CD4-positive, alpha-beta T cell (primary cell): ENCODE measurements at places on chromosomes 16 and 17.

DNA sequence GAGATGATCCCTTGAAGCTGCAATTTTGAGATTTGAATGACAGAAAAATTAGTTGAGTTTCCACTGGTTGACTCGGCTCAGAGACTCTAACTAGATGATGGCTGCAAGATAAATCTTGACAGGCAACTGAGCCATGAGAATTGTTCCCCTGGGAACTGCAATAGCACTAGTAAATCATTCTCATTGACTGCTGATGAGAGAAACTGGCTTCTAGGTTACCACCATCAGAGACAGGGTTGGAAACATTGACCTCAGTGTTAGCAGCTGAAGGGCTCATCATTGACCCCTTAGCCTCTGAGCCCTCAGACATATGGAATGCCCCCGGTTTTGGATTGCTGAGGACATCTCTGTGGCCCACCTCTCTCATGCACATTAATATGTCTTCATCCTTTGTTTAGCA is 125.4 kb upstream of the COX10 start:
- DNase-seq: no peak

DNA sequence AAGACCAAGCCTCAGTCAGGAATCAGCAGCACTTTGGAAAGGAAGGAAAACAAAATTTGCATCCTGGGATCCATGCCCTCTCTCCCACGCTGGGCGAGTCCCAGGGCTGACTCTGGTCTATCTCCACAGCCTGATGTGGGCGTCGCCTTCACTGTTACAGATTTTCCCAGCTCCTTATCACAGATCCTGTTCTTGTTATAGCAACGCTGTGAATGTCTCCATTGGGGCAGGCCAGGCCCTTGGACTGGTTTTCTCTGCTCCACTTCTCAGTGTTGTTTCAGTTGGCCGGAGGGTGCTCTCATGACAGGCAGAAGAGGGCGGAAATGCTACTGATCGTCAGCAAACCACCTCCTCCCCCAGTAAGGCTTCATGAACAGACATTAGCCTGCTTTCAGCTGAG is 127.9 kb upstream of the CDH11 start:
- DNase-seq: no peak

GRCh38 chr17:38745545-38745944 is 2.6 kb downstream of the PCGF2 start:
- DNase-seq: no peak

DNA sequence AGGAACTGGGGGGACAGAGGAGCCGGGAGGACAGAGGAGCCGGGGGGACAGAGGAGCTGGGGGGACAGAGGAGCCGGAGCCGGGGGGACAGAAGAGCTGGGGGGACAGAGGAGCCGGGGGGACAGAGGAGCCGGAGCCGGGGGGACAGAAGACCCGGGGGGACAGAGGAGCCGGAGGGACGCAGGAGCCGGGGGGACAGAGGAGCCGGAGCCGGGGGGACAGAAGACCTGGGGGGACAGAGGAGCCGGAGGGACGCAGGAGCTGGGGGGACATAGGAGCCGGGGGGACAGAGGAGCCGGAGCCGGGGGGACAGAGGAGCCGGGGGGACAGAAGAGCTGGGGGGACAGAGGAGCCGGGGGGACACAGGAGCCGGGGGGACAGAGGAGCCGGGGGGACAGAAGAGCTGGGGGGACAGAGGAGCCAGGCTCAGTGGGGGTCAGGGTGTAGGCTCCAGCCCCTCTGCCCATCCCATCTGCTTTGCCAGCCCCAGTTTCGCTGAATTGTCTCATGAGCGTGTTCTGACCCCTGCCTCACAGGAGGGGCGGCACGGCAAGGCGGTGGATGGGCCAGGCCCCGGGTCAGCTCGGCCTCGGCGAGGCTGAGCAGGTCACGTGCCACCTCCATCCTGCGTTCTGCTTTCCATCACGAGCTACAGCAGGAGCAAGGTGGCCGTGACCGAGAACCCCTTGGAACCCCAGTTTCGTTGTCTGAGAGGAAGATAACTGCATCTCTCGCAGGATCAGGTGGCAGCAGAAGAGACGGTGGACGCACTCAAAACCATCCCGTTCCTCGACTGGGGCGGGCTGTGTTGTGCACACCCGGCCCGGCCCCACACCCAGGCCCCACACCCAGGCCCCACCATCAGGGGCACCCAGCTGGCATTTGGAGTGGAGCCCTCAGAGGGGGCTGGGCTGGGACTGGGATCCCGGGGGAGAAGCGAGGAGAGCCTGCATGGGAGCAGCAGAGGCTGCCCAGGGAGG is 26.1 kb upstream of the CBFA2T3 start:
- no peak for DNase-seq

GRCh38 chr17:28529013-28529400 is 22.9 kb downstream of the FOXN1 start:
- DNase-seq: no peak

DNA sequence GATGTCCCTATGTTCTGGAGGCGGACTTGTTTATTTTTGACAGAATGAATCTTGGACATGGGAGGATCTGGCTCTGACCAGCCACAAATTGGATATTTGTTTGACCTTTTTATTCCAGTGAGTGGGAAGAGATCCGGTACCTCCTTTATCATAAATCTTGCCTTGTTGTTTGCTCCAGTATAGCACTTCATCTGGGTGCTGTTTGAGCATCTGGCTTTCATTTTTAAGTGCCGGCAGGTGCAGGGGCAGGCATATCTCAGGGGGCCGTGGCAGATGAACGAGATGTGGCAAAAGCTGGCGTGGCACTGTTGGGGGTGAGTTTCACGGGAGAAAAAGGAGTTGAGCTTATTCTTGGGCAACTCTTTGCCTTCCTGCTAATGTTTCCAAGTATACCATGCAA is 37.8 kb downstream of the MSI2 start:
- no peak for DNase-seq

DNA sequence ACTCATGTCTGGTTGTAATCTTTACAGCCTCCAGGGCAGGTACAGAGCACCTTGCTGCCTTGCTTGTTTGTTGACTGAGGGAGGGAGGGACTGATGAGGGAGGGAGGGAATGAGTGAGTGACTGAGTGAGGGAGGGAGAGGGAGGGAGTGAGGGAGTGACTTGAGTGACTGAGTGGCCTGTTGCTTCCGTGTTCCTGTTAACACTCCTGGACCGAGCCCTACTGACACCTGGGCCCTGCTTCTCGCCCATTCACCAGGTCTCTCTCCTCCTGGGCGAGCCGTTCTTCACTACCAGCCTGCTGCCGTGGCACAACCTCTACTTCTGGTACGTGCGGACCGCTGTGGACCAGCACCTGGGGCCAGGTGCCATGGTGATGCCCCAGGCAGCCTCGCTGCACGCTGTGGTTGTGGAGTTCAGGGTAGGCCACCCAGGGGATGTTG is 41.2 kb downstream of the PRMT7 start:
- DNase-seq: no peak

GRCh38 chr17:30104575-30105339 is 11.9 kb upstream of the NSRP1 start:
- peak; percentile 56 for DNase-seq

GRCh38 chr17:4716081-4716480 is 5.6 kb downstream of the ARRB2 start:
- no peak for DNase-seq

- DNase-seq: peak; percentile 74
Measured at GRCh38 chr17:19338031-19338990, 24.2 kb downstream of the B9D1 start.

DNA sequence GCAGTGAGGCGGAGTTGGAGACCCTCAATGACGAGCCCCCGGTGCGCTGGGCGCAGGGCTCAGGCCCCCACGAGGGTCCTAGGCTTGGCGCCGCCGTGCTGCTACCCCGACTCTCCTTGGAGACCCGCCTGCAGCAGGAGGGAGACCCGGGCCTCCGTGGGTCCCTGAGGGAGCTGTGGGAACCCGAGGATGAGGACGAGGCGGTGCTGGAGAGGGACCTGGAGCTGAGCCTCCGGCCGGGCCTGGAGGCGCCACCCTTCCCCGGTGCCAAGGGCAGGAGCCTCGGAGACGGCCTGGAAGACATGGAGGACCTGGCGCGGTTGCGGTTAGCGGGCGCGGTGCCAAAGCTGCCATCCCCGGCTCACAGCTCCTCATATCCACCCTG is 2.3 kb downstream of the MYO15B start:
- DNase-seq: no peak

DNA sequence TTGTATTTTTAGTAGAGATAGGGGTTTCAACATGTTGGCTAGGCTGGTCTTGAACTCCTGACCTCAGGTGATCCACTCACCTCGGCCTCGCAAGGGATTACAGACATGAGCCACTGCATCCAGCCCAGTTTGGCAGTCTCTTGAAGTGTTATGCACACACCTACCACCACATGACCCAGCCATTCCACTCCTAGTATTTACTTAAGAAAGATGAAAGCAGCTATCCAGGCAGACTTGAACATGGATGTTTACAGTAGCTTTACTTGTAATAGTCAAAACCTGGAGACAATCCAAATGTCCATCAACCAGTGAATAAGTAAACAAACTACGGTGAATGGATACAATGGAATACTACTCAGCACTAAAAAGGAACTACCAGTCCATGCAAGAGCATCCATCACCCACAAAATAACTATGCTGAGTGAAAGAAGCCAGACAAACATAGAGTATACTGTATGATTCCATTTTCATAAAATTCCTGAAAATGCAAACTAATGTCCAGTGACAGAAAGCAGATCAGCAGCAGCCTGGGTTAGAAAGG is 37.8 kb upstream of the RASD1 start:
- no peak for DNase-seq

GRCh38 chr16:80518436-80518835 is 22.4 kb upstream of the DYNLRB2 start:
- no peak for DNase-seq

- no peak for DNase-seq
Measured at GRCh38 chr17:3647769-3648555, 11.4 kb downstream of the CTNS start.

DNA sequence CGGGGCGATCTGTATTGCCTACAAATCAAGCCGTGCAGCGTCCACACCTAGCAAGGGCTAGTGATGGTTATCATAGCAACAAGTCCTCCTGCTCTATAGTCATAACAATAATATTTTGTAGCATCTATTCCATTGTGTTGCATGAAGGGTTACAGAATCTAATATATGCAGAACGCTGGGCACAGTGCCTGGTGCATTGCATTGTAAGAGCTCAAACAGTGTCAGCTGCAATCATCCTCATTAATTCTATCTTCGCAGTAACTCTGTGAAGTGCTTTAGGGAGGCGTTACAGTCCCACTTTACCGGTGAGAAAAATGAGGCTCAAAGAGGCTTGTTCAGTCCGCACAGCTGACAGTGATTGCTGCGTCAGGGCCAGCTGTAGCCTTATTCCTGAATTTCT is 149.4 kb downstream of the RBFOX1 start:
- DNase-seq: no peak

- no peak for DNase-seq
Measured at GRCh38 chr17:561116-561515, 153.5 kb downstream of the VPS53 start.

DNA sequence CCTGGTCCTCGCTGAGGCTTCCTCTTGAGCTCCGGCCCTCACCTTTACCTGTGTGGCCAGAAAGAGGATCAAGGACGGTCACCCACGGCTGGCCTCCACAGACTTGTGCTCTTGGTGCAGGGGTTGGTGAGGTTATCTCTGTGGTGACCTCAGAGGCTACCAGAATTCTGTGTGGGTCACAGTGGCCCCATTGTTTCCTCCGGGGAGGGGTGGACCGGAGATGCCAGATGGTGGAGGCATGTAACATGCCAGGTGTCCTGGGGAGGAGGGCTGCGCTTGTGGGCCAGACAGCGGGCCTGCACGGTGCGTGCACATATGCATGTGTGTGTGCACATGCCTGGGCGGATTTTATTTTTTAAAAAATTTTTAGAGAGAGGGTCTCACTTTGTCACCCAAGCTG is 6.3 kb downstream of the SGCA start:
- DNase-seq: no peak

GRCh38 chr17:75073618-75074047 is 14.1 kb upstream of the SLC16A5 start:
- no peak for DNase-seq

DNA sequence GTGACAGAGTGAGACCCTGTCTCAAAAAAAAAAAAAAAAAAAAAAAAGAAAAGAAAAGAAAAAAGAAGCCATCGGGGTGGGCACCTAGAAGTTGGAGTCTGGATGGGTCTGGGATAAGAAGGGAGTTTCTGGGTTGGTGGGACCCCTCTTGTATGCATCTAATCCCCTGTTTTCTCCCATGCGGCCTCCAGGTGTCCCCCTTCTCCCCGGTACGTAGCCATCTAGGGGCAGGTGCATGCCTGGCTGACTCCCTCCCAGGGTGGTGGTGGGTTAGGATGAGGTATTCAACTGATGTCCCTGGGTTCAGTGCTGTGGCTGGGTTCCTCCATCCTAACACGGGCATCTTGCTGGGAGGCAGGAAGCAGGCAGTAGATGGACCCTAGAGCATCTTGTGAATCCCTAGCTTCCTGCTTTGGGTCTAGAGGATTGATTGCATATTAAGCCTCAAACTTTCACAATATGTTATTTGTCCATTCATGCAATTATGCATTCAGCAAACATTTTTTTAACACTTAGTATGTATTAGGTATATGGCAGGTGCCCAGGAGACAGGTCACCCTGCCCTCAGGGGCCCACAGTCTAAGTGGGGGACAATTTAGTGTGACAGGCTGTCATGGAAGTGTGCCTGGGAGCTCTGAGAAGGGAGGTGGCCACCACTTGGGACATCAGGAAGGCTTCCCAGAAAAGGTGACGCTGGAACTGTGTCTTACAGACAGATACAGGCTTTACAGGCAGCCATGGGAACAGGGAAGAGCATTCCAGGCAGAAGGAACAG is 13.1 kb downstream of the FMNL1 start:
- DNase-seq: peak; percentile 46

GRCh38 chr17:7704601-7705268 is at the start of gene EFNB3:
Gene EFNB3 (plus strand): TSS chr17:7705202. CDS start chr17:7705599, 397 bp downstream.
- no peak for DNase-seq

DNA sequence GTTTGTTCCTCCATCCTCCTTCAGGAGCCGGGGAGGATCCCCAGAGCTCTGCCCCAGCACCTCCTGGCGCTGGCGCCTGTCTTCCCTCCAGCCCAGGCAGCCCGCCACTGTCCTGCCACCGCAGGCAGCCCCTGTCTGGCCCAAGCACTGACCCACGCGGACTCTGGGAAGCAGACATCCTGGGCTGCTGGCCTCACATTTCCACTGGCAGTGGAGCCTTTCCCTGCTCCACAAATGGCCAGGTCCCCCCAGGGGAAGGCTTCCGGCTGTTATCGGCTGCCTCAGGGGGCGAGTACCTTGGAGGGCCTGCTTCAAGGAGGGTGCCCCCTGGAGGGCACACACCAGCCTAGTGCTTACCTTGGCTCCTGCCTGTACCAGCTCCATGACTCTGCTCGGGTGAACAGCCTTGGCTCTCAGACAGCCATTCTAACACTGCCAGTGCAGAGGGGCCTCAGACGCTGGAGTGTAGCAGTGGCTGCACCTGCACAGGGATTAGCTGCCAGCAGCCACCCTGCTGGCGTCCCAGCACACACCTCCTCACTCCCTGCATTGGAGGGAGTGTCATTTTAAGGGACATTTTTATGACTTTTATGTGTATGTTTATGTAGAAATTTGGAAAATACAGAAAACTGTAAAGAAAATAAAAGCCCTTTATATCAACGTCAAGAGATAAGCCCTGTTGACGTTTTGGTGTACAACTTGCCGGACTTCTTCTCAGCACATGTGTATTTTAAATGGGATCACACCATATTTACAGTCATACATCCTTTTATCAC is 21.0 kb downstream of the ACE start:
- DNase-seq: no peak
